ENCODE measurements at places on chromosomes 2 and 18. TPM values are rescaled to one million over a fixed set of nuclear protein-coding genes. Genes with fewer than 3 reads are reported as not detected.
A peak's percentile ranks its signal among the peaks of the same experiment; 100 is the strongest.

- DNase-seq: no peak
These were observed 29.7 kb downstream of the C2orf42 start for GRCh38 chr2:70161069-70161534.

DNA sequence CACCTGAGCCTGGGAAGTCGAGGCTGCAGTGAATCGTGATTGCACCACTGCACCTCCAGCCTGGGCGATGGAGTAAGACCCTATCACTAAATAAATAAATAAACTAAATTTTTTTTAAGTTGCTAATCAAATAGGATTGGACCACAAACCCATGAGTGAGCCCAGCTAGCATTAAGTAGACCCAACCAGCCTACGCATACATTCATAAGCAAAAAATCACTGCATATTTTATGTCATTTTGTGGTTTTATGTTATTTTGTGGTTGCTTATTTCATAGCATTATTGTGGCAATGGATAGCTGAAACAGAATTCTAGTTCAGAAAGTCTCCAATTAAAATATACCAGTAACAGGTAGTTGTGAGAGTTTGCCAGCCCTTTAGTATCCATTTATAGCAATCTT lies 29.1 kb upstream of the ZC3H15 start:
- peak; percentile 99 for DNase-seq

GRCh38 chr18:59385191-59385590 lies 26.1 kb upstream of the LMAN1 start:
- DNase-seq: no peak

GRCh38 chr18:43539862-43540261 lies 262.6 kb upstream of the SYT4 start:
- DNase-seq: no peak

DNA sequence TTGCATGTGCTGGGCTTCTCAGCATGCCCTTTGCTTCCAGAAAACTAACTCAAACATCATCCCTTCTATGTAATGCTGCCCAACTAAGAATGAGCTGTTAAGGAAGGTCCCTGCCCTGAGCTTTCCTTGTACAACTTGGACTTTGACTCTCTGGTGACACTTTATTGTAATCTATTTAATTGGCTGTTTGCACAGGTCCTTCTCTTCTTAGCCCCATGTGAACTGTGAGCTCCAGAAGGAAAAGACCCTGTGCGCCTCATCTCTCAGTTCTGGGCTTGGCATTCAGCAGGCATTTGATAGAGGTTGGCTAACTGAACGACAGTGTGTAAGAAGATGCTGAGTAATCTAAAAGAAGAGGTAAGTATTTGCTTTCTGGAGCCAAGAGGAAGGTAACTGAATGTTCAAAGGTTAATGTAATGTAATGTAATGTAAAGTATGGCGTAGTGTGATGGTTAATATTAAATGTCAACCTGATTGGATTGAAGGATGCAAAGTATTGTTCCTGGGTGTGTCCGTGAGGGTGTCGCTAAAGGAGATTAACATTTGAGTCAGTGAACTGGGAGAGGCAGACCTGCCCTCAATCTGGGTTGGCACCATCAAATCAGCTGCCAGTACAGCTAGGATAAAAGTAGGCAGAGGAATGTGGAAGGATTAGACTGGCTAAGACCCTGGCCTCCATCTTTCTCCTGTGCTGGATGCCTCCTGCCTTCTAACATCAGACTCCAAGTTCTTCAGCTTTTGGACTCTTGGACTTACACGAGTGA lies 60.8 kb upstream of the CCDC195 start:
- DNase-seq: no peak

- DNase-seq: peak; percentile 23
These were observed 7.5 kb upstream of the RMDN2 start for GRCh38 chr2:37917281-37918228.

- no peak for DNase-seq
These were observed 216.9 kb upstream of the SALL3 start for GRCh38 chr18:78762753-78763152.

- DNase-seq: peak; percentile 39
These were observed 38.3 kb downstream of the GCA start for GRCh38 chr2:162382278-162382677.

- peak; percentile 45 for DNase-seq
These were observed 51.5 kb downstream of the KLHL29 start for GRCh38 chr2:23436346-23437098.

GRCh38 chr18:71238974-71239624 lies 950.3 kb downstream of the SOCS6 start:
- DNase-seq: no peak

GRCh38 chr18:9103376-9103873 lies 926 bp downstream of the NDUFV2 start:
- no peak for DNase-seq

- DNase-seq: no peak
These were observed 54.8 kb downstream of the FAM168B start for GRCh38 chr2:131038258-131039100.

- DNase-seq: no peak
These were observed 72.6 kb downstream of the ANKRD44 start for GRCh38 chr2:197238043-197238365.

DNA sequence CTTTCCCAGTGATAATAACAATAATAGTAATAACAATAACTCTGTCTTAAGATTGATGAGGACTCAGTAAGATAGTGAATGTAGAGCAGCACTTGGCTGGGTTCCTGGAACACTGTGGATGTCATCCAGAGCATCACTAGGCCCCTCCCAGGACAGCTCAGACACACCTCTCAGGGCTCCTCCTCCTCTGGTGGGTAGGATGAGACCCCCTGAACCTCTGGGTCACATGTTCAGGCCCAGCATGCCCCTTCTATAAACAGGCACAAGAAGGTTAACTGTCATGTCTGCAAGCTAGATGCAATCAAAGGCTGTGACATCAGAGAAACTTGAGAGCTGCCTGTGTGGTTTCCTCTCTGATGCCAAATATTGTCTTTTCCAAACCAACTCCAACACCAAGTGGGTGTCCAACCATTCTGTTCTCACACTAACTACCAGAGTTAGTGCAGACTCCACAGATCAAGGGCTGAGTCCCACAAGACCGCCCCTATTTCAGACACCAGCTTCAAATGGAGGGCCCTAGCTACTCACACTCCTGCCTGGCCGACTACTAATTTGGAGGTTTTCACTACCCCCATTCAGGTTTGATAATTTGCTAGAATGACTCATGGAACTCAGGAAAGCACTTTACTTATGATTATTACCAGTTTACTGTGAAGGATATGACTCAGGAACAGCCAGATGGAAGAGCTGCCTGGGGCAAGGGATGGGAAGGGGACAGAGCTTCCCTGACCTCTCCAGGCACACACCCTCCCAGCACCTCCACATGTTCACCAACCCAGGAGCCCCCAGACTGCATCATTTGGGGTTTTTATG lies 46.4 kb upstream of the BZW1 start:
- DNase-seq: peak; percentile 96

GRCh38 chr2:1742681-1743395 lies 1.5 kb downstream of the PXDN start:
- DNase-seq: peak; percentile 93

DNA sequence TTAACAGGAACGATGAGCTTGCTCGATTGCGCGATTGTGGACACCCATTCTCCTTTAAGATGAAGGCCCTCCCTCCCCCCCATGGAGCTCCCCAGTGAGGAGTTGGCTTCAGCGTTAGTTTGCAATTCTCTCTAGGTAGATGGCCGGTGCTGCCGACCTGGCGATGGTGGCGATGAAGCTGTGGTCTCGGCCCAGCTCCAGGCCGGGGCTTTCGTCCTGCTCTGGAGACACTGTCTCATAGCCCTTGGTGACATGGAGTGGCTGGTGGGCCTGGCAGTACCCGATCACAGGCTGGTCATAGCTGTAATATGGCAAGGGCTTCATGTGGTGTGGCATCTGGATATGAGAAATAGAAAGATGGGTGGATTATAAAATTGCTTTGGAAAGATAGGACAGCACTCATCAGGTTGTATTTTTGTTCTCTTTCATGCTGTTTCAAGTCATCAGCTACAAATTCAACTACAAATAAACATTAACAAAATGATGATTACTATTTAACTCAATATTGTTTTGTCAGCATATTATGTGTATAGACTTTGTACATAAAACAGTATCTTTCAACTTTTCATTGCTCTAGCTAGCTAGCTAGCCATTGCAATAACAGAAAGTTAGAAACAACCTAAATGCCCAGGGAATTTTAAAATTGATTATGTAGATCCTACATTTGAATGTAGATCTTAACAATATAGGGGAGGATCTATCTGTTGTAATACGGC lies 773.4 kb downstream of the LRRTM4 start:
- no peak for DNase-seq

GRCh38 chr2:178895872-178896271 lies 88.6 kb upstream of the TTN start:
- no peak for DNase-seq

- DNase-seq: no peak
These were observed 85.4 kb upstream of the CABLES1 start for GRCh38 chr18:23049698-23050373.

- DNase-seq: no peak
These were observed 86.5 kb upstream of the TAF1B start for GRCh38 chr2:9756692-9757250.

DNA sequence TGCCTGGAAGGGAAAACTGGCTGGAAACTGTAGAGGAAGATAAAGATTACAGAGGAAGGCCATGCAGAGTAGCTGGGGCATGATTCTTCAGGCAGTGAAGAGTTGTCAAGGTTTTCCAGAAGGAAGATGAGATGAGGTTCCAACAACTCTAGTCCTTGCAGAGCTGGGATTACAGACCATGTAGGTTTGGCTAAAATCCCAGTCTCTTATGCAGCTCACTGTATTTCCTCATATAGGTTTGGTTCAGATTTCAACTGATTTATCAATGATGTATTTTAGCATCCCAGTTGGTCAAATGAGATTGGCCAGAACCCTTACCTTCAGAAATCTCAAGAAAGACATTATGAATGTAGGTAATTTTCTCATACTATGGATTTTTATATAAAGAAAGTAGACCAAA lies 16.4 kb downstream of the FAP start:
- no peak for DNase-seq

- DNase-seq: no peak
These were observed 201.7 kb downstream of the PTH2R start for GRCh38 chr2:208608122-208608835.

DNA sequence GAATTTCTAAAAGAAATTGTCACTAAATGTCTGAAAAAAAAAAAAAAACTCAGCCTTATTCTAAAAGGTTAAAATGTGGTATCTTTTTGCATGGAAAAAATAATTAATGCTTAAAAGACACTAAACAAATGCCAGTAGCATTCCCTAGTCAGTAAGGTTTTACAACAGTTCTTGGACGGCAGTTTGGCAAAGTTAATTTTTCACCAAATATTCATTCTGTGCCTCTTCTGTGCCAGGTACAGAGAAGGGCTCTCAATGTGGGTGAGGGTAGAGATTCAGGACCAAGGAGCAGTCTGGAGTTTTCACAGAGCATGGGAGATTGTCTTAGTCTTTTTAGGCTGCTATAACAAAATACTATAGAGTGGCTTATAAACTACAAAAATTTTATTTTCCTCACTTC lies 6.0 kb upstream of the CCDC93 start:
- DNase-seq: no peak

- DNase-seq: peak; percentile 84
These were observed 1.2 kb downstream of the GYPC start for GRCh38 chr2:126657148-126657635.

DNA sequence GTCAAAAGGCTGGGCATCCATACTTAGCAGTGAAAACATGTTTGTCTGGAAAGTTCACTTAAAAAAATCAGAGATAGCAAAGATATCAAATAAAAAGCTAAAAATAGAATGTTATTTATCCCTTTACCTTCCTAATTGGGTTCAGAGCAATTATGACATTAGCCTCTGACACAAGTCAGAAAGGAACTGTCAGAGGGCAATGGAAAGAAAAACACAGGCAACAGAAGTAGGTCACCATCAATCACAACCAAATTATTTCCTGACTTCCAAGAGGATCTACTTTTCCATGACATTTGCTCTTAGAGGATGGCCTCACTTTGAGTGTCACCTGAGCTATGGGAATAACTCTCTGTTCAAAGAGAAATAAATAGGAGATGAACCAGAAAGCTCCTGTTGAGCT lies 27.5 kb downstream of the MYOM1 start:
- no peak for DNase-seq

GRCh38 chr2:226515344-226516055 lies 284.1 kb downstream of the IRS1 start:
- DNase-seq: peak; percentile 26

DNA sequence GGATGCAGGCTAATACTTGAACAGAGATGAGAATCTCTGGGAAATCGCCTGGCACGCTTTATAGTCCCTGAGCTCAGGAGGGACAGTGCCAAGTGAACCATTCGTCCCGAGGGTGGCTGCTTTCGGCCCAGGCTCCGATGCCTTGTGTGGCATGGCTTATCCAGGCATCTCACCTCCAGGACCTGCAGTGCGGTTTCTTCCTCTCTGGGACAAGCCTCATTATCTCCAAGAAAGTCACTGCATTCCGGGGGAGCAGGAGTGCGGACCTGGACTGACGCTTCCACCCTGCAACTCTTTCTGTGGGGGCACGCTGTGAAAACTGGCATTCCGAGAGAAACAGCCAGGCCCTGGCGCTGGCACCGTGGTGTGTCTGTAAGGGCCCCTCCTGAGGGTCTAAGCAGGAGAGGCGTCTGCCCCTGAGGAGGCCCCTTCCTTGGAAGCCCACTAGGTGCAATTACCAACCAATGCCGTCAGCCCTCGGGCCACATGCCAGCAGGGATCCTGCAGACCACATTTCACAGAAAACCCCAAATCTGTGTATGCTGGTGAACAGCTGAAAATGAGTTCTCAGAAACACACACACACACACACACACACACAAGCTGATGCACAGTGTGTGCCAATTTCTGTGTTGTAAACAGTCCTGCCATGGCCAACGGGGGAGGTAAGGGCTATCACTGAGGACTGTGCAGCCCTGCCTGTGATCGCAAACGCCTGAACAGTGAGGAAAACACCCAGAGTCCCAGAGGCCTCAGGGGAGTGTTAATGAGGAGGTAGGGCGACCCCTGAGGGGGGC lies 351.9 kb upstream of the SALL3 start:
- no peak for DNase-seq

DNA sequence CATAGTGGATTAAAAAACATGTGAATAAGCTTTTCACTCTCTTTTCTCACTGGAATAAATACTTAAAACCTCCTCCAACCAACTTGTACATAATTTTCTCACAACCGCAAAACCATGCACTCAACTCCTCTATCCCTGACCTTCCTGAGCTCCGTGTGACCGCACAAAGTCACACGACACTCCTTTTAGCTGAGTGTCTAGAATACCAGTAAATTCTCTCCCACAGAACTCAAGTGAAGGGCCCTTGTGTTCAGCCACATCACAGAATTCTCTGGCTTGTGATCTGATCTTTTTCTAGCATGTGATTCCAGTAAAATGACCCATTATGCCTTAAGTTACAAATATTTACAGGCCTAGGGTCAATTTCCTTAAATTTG lies 91.2 kb upstream of the ARL4C start:
- peak; percentile 83 for DNase-seq

Gene KLHL29
- 4.8 TPM for total RNA-seq

Gene EFHD1
- total RNA-seq: 18.8 TPM

Gene DYNAP
- total RNA-seq: not detected

Gene DLGAP1
- 2.3 TPM for total RNA-seq

Gene RDH14
- 16.0 TPM for total RNA-seq

Gene FAM228A
- total RNA-seq: not detected

Gene RMDN2
- total RNA-seq: 5.1 TPM

Data from astrocyte (in vitro differentiated cells and primary cell).